CD4-positive, alpha-beta T cell treated with Interleukin-21 for 1 hour (primary cell): ENCODE measurements at places on chromosomes 5 and 9.

DNA sequence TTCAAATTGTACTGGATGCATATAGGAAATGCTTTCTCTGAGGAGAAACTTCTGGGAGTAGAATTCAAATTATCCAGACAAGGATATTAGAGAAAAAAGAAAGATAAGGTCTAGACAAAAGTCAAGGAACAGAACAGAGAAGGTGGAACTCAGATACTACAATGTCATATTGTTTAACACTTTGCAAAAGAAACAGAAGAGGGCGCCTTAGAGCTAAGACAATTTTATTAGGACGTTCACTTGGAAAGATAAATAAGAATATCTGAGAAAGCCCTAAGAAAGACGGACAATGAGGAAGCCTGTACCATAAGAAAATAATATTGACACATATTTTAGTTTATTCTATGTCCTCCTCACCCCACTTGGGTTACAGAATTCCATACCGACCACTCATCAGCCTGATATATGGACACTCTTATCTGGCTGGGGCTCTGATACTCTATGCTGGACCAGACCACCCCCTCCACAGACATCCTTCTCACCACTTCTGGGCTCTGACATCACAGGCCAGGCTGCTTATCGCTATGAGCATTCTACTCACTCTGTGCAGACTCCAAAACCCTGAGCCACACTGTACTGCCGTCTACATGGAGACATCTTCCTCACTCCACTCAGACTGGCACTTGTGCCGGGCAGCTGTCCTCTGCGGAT is 9.1 kb upstream of the AK3 start:
- DNase-seq = peak; percentile 56

- DNase-seq = peak; percentile 18
Observed at GRCh38 chr9:109972026-109972882, 192.3 kb downstream of the PALM2AKAP2 start.

DNA sequence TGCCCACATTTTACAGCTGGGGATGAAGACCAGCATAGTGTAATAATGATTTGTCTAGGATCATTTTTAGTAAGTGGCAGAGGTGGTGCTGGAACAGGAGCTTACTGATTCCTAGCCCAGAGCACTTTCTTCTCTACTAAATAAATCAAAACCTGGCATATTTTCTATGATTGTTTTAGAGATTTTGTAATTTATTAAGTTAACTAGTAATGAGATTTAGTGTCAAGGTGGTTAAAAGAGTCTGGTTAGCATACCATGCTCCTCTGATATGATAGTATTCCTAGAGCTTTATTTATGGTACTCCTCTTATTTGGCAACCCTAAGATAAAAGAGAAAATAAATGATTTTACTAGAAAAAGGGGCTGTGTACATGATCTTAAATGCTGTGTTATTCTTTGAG is 604.0 kb downstream of the ISL1 start:
- DNase-seq = no peak

DNA sequence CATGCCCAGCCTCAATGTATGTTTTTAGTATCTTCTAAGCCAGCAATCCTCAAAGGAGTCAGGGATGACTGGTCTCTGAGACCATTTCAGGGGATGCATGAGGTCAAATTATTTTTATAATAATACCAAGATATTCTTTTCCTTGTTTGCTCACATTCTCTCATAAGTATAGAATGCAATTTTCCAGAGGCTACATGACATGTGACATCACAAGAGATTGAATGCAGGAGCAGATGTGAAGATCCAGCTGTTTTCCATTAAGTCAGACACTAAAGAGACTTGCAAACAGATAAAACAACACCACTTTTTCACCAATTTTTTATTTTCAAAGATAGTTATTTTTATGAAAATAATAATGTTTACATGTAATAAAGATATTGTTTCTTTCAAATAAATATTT is 22.0 kb upstream of the FREM1 start:
- no peak for DNase-seq

GRCh38 chr5:142829801-142830220 is 59.6 kb downstream of the ARHGAP26 start:
- DNase-seq = no peak

- no peak for DNase-seq
Observed at GRCh38 chr9:36037549-36038122, 923 bp downstream of the RECK start.

GRCh38 chr5:128791312-128791711 is 174.0 kb upstream of the SLC27A6 start:
- DNase-seq = no peak

DNA sequence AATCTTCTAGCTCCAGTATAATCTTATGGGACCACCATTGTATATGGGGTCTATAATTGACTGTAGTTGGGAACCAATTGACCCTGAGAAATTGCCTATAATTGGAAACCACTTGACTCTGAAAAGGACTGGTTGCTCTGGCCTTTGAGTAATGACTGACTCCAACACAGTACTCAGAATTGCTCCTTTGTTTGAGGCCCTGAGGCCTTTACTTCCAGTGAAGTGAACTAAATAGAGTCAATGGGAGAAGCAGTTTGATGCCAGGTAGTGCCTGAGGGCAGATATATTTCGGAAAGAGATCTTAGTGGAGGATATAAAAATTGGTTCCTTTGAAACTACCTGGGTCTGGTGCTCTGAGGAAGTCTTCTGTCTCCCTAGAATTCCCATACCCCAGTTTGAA is 16.0 kb upstream of the TMEM171 start:
- DNase-seq = no peak

DNA sequence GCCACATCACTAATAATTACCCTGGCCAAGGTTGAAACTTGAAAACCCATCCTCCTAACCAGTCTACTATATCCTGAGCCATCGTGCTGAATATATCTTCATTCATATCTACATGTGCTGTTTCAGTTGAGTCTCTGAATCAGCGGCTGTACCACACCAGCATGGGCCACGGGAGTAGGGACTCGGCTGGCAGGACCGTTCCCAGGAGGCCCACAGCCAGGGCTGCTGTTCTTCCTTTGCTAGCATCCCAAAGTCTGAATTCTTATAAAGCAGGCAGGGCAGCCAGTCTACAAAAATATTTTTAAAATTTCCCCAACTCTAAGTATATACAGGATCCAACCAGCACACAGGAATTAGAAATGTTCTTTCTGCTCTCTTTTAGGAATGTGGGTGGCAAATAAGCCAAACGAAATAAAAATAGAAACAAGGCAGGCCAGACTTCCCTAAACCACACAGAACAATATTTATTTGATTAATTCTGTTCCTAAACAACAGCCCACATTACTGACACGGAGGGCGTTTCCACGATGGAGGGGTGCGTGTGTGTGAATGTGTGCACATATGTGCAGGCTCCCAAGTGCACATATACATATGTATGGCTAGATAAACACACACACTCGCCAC is 42.8 kb upstream of the EQTN start:
- no peak for DNase-seq

- DNase-seq = no peak
Observed at GRCh38 chr9:133709691-133710571, 28.2 kb downstream of the SARDH start.

DNA sequence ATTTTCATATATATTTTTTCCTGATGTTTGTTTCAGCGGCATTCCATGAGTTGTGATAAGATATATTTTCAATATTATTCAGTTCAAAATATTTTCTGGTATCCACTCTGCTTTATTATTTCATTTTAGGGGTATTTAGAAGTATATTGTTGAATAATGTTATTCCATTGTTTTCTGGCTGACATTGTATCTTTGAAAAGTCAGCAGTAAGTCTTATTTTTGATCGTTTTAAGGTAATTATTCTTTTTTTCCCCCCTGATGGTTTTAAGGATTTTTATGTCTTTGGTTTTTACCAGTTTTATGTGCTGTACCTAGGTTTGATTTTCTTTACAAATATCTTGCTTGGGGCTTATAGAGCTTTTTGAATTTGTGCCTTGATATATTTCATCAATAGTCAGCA is 6.6 kb upstream of the GLRA1 start:
- no peak for DNase-seq

- no peak for DNase-seq
Observed at GRCh38 chr9:94153905-94154304, 69.6 kb downstream of the PTPDC1 start.

DNA sequence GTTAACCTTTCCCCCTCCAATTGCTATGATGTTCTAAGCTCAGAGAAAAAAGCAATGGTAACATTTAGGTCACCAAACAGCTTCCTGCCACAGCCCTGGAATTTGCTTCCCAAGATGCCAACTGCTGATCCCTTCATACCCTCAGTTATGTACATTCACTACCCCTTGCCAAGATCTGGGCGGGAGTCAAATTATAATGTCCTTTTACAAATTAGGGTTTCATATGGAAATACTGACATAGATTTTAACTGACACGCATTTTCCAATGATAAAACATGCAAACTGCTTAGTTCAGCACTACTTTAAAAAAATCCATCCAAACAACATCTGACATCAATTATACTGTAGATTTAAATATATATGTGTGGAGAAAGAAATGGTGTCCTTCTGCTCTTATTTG is 5.0 kb downstream of the LOX start:
- DNase-seq = no peak

DNA sequence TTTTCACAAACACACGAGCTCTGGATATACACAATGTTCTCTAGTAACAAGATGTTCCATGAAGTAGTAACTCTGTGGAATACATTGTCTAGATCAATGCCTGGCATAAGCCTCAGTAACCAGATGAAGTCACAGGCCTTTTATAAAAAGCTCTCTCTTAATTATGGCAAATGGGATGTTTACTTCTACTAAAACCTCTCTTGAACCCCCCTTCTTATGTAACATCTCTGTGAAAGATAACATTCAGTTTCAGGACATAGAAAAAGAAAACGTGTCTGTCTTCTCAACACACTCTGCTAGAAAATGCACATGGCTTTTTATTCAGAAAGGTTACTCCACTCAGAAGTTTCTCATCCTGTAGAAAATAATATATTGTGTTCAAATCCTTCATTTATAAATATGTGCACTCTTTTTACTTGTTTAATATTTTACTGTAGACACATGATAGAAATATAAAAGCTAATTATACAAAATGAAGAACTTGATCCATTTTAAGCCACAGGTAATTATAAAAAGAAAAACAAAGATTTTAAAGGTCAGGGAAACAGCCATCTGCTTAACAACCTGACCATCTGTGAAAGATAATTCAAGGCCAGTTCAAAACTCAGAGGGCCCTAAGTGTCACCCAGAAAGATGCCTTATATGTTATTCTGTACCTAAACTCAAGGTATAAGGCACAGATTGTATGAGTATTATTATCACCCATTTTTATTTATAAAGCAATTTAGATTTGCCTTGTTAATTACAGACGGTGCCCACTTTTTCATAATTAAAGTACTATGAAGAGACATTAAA is 812.0 kb downstream of the CDH18 start:
- DNase-seq = no peak

- DNase-seq = peak; percentile 5
Observed at GRCh38 chr5:83368835-83369234, 102.7 kb upstream of the VCAN start.

- DNase-seq = no peak
Observed at GRCh38 chr5:97420646-97421045, 237.6 kb upstream of the RIOK2 start.

DNA sequence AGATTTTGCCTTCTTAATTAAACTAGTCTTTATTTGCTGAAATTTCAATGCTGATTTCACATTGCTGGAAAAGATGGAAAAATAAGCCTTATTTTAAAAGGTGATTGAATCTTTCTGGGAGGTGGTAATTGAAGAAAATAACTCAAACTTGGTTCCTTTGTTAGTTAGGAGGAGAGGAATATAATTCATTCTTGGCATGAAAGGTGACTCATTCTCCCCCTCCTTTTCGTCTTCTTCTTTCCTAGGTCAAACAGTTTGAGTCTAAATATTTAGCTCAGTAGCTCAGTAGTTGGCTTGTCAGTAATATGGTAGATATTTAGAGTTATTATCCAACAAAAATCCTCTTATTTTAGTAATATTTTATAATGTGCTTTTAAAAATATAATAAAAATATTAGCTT is 353.9 kb upstream of the MEF2C start:
- no peak for DNase-seq
